ENCODE measurements at places on chromosomes 2 and 18. TPM values are rescaled to one million over a fixed set of nuclear protein-coding genes. Genes with fewer than 3 reads are reported as not detected.

The POTEJ gene
- total RNA-seq: not detected

The SERPINB10 gene
- 1.7 TPM for total RNA-seq

The REG1B gene
- not detected for total RNA-seq

The TUBA3E gene
- total RNA-seq: not detected

- no peak for DNase-seq
- no peak overlapping the region for H3K27ac ChIP-seq
- no peak overlapping the region for H3K4me3 ChIP-seq
- no peaks in the 10 kb centered on the region for H3K36me3 ChIP-seq
These were observed 367.4 kb upstream of the MYT1L start for GRCh38 chr2:2698182-2699120.

DNA sequence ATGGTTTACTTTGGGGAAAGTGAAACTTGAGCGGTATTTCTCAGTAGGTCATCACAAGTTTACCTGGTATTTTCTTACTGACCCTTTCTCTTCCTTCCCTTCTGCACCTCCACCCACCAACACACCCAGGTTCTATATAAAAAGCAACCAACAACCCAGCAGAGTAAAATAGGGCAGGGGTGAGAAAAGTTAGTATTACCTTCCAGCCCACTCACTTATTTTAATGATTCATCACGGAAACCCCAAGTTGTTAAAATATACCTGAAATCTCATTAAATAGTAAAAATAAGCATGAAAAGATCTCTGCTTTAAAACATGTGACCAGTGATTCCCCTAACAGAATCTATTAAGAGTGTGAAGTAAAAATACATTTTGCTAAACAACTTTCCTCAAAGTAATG is 306.1 kb downstream of the ZEB2 start:
- H3K4me1 ChIP-seq: no peaks in the 10 kb centered on the region
- no peak overlapping the region for H3K27ac ChIP-seq
- no peak overlapping the region for H3K4me3 ChIP-seq
- H3K36me3 ChIP-seq: no peaks in the 10 kb centered on the region
- DNase-seq: no peak

DNA sequence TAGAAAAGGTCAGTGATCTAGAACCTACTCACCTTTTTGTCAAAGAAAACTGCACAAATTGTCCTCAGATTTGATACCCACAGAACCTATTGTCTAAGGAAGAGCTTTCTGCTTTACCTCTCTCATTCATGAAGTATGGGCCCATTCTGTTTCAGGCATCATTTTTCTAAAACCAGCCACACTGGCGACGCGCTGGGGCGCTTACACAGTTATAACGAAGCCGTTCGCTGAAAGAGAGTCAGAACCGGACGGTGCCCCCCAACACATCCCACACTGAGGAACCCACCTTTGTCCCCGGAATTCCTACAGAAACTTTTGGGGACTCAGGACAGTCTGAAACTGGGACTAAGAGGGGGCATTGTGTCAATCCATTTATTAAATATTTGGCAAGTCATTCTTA is 206.3 kb upstream of the HAAO start:
- H3K27ac ChIP-seq: no peak overlapping the region
- no peaks in the 10 kb centered on the region for H3K27me3 ChIP-seq
- H3K4me3 ChIP-seq: no peak overlapping the region
- no peaks in the 10 kb centered on the region for H3K36me3 ChIP-seq
- no peak for DNase-seq

- peaks cover 21% of the 10 kb centered on the region for H3K36me3 ChIP-seq
- DNase-seq: peak; percentile 15
- peaks cover 32% of the 10 kb centered on the region for H3K4me1 ChIP-seq
These were observed 1.5 kb upstream of the AMMECR1L start for GRCh38 chr2:127887082-127887775.

- peaks cover 24% of the 10 kb centered on the region for H3K27me3 ChIP-seq
- no peak overlapping the region for H3K4me3 ChIP-seq
- no peak overlapping the region for H3K27ac ChIP-seq
- no peaks in the 10 kb centered on the region for H3K4me1 ChIP-seq
These were observed 20.2 kb upstream of the PRKCE start for GRCh38 chr2:45631319-45631718.

DNA sequence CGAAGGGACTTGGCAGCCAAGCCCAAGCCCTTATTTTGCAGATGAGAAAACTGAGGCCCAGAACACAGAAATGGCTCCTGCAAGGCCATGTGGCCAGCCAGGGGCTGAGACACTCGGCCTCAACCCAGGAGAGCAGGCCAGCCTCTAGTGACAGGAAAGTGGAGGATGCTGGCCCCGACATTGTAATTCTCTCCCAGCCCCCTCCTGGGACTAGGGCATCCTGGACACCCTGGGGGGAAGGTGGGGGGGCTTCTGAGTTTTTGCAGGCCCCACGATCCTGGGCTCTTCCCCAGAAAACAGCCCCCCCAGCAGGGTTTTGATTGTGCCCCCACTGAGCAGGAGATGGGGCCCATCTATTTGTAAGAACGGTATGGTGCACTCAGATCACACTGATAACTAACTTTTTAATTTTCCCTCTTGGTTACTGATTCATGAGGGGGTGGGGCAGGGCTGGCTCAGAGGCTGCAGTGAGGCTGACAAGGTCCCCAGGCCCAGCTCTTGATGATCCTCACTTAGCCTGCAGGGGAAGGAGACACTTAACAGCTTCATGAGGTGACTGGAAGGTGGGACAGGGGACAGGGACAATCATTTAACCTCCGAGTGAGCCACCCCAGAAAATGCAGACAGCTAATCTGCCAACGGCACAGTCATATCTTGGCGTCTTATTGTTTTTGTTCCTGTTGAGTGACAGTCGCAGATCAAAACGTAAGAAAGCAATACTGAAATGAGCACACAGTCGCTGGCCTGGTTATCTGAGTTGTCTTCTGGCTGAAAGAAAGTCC is 18.9 kb downstream of the SMAD7 start:
- H3K27ac ChIP-seq: peak overlapping the region; percentile 18
- H3K4me3 ChIP-seq: no peak overlapping the region
- H3K4me1 ChIP-seq: peaks cover 94% of the 10 kb centered on the region
- H3K36me3 ChIP-seq: peaks cover 67% of the 10 kb centered on the region

DNA sequence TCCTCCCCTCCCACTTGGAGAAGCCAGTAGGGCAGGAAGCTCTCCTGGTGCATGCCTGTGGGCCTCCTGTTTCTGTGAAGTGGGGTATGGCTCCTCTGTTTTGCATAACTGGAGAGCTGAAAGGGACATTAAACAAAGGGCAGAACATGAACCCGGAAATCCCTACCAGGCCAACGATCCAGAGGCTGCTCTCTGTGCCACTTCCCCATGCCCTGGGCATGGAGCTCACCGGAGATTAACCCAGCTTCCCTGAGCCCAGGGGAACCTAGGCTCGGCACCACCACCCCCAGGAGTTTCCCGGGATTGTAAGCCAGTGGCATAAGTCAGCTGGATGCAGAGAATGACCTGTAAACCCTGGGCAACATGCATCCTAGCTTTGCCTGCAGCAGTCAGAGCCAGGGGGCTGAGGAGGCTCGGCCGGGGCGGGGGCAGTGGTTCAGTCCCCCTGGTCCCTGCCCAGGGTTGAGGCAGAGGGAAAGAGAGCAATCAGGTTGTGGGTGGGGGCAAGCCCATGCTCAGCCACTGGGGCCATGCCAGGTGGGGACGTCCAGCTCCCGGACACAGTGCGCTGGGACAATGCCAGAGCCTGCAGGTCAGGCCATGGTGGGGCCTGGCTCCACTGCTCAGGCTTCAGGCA is 49.5 kb downstream of the TIMM21 start:
- H3K4me1 ChIP-seq: peaks cover 4% of the 10 kb centered on the region
- H3K27ac ChIP-seq: no peak overlapping the region
- DNase-seq: peak; percentile 31
- no peak overlapping the region for H3K4me3 ChIP-seq
- H3K27me3 ChIP-seq: no peaks in the 10 kb centered on the region

Measured in SJSA1 (cell line).